Right hindlimb (tissue), 1 donor: ENCODE measurements at places on chromosomes 3 and 15.

DNA sequence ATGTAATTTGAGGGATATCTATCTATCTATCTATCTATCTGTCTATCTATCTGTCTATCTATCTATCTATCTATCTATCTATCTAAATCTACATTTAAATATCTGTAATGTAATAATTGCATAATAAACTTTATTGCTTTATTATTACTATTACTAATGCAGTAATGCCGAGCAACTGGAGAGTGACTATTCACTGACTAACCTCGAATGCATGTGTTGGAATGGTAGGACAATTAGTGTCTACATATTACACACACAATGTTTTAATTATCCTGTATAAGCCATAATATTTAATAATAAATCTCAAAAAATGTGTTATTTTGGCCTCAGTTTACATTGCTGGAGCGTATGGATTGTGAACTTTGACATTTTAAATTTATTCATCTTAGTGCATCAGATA is 25.2 kb upstream of the CNTN3 start:
- DNase-seq = no peak

DNA sequence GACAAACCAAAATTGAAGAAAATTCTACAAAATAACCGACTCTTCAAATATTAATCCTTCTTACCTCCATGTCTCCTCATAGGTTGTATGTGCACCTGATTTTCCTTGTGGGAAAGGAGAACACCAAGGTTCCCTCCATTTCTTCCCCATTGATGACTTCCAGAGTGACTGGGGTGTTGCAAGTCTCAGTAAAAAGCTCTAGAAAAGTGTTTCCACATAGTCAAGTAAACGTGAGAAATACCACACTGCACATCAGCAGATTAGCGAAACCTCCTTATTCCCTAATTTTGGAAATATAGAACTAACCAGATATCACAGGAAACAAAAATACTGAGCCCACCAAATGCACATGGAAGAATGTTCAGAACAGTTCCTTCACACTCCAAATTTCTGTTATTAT is 4.9 kb upstream of the RPN1 start:
- DNase-seq = no peak

- DNase-seq = peak; percentile 29
Measured at GRCh38 chr3:129892486-129892856, 1.0 kb downstream of the TMCC1 start.

DNA sequence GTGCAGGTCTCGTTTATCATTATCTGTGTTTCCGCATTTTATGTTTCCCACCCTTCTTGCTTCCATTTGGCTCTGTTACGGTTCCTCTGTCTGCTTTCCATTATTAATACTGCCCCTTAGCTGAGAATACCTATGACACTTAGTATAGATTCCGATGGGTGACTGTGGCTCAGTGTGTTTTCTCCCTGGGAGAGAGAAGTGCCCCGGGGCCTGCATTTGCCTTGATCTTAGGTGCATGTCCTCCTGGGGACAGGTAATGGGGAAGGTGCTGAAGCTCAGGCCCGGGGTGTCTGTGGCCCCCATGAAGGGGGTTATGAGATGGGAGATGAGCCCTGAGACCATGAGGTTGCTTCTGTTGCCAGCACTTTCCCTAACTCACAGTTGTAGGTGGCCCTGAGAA is 43.4 kb upstream of the PCSK6 start:
- DNase-seq = no peak

DNA sequence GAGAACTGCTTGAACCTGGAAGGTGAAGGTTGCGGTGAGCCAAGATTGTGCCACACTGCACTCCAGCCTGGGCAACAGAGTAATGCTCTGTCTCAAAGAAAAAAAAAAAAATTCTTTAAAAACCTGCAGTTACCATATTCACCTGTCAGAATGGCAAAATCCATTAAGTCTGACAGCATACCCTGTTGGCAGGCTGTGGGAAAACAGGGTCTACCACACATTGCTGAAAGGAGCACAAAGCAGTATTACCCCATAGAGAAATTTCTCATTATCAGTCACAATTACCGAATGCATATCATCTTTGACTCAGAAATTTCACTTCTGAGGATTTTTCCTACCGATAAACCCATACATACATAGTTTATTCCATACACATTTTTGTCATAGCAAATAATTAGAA is 264.1 kb upstream of the SLCO3A1 start:
- no peak for DNase-seq

GRCh38 chr3:67614195-67614594 is 40.2 kb downstream of the SUCLG2 start:
- DNase-seq = no peak

- no peak for DNase-seq
Measured at GRCh38 chr3:37527361-37527760, 334.3 kb upstream of the CTDSPL start.

- DNase-seq = no peak
Measured at GRCh38 chr3:155891321-155891720, 20.9 kb downstream of the GMPS start.

GRCh38 chr3:72789786-72790185 is 58.5 kb downstream of the SHQ1 start:
- DNase-seq = no peak

DNA sequence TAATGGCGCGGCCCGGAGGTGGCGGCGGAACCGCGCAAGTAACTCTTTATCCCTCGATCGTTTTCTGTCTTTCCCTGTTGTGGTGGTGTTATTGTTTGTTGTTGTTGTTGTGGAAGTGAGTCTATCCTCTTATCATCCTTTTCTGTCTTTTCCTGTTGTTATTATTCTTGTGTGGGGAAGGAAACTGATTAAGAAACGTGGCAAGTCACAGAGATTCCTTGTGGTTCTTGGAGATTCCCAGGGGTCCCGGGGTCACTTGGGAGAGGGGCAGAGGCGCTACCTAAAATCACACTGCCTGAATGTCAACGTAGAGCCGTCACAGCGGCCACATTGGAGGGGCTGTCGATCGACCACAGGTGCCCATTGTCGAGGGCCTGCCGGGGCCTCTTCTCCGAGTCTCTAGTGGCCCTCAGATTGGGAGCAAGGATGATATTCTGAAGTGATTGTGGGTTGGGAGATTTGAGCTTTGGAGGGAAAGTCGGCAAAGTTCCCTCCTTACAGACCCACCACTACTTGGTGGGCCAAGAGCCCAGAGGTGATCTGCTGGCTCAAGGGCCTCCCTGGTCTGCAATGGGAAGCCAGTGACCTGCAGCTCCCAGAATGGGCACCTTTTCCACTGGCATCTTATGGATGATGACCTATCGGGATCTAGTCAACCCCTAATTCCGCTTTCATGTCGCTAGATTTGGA is 790 bp downstream of the PARP14 start:
- peak; percentile 22 for DNase-seq

- no peak for DNase-seq
Measured at GRCh38 chr3:30913176-30913575, 18.7 kb upstream of the GADL1 start.

DNA sequence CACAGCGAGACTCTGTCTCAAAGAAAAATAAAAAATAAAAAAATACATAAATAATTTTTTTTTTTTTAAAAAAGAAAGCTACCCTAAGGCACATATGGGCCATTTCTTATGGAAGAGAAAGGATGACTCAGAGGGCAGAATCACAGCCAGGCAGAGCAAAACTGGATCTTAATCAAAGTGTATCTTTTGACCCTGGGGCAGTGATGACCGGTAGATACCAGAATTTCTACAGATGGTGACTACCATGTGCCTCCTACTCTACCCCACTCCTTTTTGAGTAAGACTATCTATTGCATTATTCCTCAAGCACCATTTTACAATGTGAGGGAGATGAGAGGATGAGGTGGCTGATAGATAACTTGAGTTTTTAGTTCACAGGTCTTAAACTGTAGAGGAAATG is 26.0 kb downstream of the TARS3 start:
- no peak for DNase-seq
